ENCODE measurements at places on chromosomes 7 and 10.

DNA sequence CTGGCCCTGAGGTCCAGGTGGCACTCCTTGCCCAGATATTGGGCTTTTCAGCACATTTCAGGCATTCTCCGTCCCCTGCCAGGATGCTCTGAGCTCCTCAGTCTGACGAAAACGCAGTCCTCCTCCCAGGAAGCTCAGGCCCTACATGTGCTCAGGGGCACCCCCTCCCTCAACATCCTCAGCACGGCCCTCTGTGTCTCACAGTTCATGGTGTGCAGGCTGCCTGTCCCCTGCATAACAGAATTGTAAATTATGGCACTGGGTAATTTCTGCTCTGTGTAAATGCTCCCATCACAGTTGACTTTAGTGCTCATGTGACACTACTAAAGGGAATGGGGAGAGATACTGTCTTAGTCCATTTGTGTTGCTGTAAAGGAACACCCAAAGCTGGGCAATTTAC is 563.8 kb downstream of the DNAJB6 start:
- DNase-seq: no peak

DNA sequence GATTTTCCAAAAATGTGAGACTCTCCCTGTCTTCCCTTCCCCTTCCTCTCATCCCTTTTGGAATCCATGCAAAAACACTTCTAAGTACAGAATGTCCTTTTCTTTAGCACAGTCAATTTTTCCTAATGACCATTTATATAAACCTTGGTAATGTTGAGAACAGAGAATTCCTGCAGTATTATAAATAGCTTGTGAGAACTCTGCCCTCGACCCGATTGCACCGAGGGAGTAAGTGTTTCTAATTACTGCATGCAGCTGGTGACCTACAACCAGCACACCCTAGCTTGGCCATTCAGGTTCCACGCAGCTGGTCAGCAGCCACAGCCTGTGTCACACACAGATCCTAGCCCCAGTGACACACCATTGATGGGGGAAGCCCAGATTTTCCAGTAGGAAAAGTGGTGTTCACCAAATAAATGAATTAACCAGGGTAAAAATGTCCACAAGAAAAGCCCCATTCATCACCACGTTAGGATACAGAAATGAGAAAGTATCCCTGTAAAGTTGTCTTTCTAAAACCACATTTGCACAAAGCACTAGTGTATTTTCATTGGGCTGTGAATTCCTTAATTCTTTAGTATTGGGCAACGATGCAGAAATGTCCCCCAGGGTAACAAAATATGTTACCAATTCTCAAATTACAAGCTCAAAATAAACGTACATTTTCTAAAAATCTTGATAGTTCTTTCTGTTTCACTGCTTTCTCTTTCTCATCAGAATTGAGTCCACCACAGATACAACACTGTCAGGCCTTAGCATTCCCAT is 499.0 kb upstream of the KLF6 start:
- no peak for DNase-seq

DNA sequence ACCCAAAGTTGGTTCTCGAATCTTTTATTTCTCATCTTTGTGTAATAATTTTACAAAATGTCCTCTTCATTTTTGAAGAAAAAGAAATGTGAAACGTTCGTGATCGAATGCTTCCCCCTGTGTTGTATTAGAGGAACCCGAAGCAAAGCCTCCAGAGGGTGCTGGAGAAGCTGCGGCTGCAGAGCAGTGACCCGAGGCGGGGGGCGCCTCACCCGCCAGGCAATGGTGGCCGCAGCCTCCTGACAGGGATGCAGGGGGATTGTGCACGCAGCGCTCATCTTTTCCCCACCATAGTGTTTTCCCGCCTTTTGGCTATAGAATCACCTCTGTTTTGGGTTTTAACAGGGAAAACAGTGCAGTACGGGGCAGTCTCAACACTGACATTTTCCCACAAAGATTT is 307.5 kb upstream of the ANKRD30A start:
- no peak for DNase-seq

GRCh38 chr7:48389977-48390376 is 218.7 kb downstream of the ABCA13 start:
- no peak for DNase-seq

DNA sequence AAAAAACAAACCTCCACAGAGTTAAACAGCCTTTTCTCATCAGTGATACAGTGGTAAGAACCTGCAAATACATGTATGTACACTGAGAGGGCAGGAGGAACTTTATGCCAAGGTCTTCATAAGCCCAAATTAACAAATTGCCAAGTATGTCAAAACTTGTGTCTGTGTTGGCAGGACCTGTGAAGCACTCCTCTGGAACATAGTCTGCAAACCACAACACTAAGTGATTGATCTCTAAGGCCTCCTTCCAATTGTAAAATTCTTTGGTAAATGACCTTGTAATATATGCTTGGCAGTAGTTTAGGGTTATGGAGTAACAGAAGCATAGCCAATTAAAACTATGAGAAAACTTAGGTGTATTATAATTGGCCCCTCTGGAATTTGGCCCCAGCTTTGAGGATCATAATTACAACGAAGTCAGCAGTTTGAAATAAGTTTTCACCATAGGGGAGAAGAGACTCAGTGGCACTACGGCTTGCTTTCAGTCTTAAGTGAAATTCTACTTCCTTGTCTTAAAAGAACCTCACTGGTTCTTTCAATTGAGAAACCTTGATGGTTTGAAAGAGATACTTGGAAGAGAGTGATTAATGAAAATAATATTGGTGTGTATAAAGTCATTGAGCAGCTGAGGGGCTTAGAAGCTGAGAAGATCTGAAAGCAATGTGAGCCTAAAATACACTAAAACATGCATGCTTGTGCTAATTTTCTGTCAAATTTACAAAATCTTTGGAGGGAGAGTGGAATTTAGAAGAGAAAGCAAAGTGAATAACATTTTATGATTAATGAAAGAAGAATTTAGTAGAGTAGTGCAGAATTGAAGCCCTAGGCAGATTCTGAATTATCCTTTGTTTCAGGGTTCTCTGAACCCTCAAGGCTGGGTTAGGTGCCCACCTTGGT is 57.6 kb downstream of the CNNM2 start:
- no peak for DNase-seq

DNA sequence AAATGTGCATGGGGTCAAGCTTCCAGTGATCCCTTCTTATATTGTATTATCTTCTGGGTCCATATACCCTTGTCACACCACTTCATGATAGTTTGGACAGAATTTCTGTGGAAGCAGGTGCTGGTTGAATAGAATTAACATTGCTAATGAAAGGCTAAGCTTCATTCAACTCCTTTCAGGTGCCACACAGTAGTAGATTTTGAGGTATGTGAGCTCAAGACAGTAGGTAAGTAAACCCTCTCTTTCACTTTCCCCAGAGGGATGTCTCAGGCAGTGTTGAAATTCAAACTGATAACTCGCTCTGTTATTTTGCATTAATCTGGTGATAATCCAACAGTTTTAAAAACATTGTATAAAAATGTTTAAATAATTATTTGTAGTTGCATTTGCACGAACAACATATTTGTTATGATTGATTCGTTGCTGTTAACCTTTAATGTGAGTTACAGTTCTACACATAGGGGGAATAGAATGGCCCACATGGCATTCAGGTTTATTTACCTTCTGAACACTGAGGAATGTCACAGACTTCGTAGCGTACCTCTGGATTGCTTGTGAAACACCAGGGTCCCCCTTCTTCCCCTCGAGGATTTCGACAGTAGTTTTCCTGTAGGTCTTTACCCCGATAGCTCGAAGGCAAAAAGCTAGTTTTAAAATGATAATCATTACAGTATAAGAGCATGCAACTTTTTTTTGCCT is 18.1 kb downstream of the HGF start:
- DNase-seq: no peak

- DNase-seq: no peak
These were observed 204.1 kb upstream of the NFE2L3 start for GRCh38 chr7:25947669-25948516.

DNA sequence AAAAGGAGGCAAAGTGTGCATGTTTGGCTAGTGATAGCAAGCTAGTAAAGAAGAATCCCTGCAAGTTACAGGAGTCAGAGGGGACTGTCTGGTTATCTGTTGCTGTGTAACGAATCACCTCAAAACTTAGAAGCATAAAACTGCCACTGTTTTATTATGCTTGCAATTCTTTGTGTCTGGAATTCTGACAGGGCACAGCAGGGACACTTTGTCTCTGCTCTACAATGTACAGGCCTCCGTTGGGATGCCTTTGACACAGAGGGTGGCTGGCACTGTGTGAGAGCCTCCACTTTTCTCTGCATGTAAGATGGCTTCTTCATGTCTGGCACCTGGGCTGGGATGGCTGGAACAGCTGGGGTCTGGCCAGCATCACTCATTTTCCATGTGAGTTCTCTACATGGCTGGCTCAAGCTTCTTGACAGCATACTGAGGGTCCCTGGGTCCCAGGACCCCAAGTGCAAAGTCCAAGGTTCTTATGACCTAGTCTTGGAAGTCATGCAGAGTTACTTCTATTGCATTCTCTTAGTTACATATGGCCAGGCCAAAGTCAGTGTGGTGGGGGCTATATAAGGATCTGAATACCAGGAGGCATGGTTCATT is 276.9 kb downstream of the RPS24 start:
- no peak for DNase-seq

DNA sequence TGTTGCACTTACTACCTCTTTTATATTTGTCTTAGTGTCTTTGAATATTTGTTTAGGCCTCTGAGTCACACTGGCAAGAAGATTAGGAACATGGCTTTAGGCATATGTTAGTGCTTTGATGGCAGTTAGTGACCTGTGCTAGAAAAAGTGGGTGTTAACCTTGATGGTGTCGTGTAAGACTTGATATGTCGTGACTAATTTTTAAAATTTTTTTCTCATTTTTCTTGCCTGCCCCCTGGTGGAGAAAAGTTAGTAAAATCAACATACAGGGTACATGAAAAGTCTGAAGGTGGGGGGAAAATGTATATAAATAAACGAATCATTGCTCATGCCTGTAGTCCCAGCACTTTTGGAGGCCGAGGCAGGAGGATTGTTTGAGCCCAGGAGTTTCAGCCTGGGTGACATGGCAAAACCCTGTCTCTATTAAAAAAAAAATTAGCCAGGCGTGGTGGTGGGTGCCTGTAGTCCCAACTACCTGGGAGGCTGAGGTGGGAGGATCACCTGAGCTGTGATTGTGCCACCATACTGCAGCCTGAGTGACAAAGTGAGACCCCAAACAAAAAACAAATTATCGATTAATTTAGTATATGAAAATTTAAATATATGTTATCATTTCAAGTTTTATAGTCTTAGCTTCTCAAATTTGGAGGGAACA is 44.6 kb downstream of the TAX1BP1 start:
- no peak for DNase-seq

GRCh38 chr7:40003597-40003996 is 53.5 kb downstream of the CDK13 start:
- DNase-seq: no peak

DNA sequence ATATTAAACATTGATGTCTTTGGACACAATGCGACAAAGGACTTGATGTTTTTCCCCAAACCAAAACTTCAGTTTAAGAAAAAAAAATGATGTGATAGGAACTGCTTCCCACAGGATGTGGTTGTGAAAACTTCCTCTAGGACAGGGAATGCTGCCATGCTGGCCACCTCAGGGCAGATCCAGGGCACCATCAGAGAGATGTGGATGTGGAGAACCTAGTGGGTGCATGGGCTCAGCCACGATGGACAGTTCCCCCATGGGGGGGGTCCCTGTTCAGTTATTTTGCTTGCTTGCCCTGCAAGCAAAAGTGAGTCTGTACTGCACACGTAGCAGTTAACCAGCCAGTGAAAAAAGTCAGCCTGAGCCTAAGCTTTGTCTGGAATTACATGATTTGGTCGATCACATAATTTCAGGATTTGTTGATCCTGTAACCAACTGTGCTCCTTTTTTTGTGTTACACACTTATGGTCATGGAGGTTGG is 36.3 kb downstream of the LAMB4 start:
- no peak for DNase-seq

DNA sequence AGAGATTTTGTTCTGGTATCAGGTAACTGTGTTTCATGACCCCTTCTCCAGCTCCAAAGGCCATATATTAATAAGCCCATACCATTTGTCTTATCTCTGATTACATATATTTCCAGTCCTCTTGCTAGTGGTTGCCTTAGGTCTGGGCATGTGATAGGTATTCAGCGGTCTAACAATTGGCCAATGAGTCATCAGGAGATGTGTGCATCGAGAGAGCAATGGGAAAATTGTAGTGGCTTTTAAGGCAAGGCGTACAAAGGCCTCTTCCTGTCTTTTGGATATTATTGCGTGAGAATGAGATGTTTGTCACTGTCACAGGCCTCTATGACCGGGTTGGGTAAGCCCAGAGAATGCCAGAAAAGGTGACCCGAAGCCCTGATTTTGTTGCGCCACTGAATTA is 38.6 kb upstream of the SFRP5 start:
- no peak for DNase-seq

GRCh38 chr7:25358926-25359325 is 130.6 kb upstream of the NPVF start:
- DNase-seq: no peak

DNA sequence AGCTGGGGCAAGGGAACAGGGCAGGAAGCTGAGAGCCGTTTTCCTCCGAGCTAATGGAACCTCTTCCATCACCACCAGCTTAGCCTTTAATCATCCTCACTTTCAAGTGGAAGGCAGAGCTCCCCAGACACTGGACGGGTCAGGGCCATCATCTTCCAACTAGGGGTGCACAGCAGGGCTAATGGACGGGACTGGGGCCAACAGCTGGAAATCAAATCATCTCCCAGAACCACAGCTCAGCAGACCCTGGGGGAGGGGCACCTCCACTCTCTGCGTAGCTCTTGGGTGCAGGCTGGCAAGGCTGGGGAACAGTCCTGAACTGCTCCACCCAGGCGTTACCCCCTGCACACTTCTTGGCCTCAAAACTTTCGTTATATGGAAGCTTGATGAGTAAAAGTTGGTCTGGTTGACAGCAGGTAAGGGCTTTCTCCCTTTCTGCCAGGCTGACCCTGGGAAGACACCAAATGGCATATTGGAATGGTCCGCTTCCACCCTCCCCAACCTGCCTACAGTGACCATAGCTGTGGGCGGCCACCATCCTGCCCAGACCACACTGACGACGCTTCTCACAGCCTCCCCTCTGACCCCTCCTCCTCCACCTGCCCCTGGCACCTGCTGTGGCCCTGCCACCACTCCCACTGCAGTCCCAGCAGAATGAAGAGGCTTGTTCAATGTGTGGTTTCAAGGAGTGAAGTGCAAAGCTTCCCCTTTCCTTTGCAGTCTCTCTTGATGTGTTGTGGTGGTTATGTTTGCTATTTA is 51.7 kb upstream of the RET start:
- no peak for DNase-seq

DNA sequence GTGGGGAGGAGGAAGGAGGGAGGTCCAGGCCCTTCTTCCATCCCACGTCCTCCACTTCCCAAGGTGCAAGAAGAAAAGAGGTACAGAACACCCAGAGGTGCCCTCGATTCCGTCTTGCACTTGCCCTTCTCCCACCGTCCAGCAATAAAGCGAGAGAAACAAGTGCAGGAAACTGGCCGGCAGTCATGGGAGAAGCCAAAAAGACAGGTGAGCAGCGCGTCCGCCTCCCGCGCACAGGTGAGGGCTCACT is 1.3 kb downstream of the C10orf95 start:
- no peak for DNase-seq

- no peak for DNase-seq
These were observed 10.7 kb upstream of the AKR1B1 start for GRCh38 chr7:134469622-134470021.

All from dorsolateral prefrontal cortex (tissue), 122 donors.